Adrenal gland (tissue), 19 donors: ENCODE measurements at places on chromosomes 2 and 18. TPM values are rescaled to one million over a fixed set of nuclear protein-coding genes. Genes with fewer than 3 reads are reported as not detected.
A peak's percentile ranks its signal among the peaks of the same experiment; 100 is the strongest.

The POTEI gene
- total RNA-seq: not detected

DNA sequence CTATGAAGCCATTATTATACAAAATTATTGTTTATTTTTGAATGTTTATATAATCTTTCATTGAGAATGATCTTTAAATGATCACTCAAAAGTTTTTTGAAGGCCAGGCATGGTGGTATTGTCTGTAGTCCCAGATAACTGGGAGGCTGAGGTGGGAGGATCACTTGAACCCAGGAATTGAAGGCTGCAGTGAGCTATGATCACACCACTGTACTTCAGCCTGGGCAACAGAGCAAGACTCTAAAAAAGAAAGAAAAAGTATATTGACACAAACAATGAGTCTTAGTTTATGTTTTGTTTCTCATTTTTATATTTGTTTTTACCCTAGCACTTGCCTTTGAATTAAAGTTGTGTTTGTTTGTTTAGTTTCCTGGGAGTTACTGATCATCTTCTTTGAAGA is 2.3 kb downstream of the TWSG1 start:
- no peaks in the 10 kb centered on the region for H3K27me3 ChIP-seq
- peaks cover 13% of the 10 kb centered on the region for H3K4me1 ChIP-seq
- H3K27ac ChIP-seq: no peak overlapping the region
- DNase-seq: no peak
- no peaks in the 10 kb centered on the region for H3K36me3 ChIP-seq

GRCh38 chr2:69768235-69768634 is 26.3 kb downstream of the ANXA4 start:
- H3K27ac ChIP-seq: no peak overlapping the region
- H3K4me3 ChIP-seq: no peak overlapping the region
- no peaks in the 10 kb centered on the region for H3K27me3 ChIP-seq
- H3K36me3 ChIP-seq: no peaks in the 10 kb centered on the region
- DNase-seq: no peak
- H3K4me1 ChIP-seq: peaks cover 10% of the 10 kb centered on the region

The SERPINB11 gene
- not detected for total RNA-seq

- DNase-seq: no peak
- H3K4me3 ChIP-seq: no peak overlapping the region
- H3K36me3 ChIP-seq: no peaks in the 10 kb centered on the region
- peaks cover 31% of the 10 kb centered on the region for H3K4me1 ChIP-seq
- H3K27ac ChIP-seq: no peak overlapping the region
Measured at GRCh38 chr2:159034713-159035112, 66.3 kb downstream of the TANC1 start.

- no peak for DNase-seq
- H3K27me3 ChIP-seq: no peaks in the 10 kb centered on the region
- no peak overlapping the region for H3K27ac ChIP-seq
- no peaks in the 10 kb centered on the region for H3K4me1 ChIP-seq
- no peak overlapping the region for H3K4me3 ChIP-seq
Measured at GRCh38 chr2:71796174-71796593, 342.8 kb downstream of the DYSF start.

GRCh38 chr2:122980671-122981070 is 1044.4 kb upstream of the CNTNAP5 start:
- H3K27ac ChIP-seq: no peak overlapping the region
- no peaks in the 10 kb centered on the region for H3K4me1 ChIP-seq
- no peak overlapping the region for H3K4me3 ChIP-seq
- no peak for DNase-seq

GRCh38 chr2:98034745-98035144 is 39.0 kb upstream of the TMEM131 start:
- H3K36me3 ChIP-seq: no peaks in the 10 kb centered on the region
- H3K4me3 ChIP-seq: no peak overlapping the region
- H3K4me1 ChIP-seq: peaks cover 9% of the 10 kb centered on the region

The RAB27B gene
- not detected for total RNA-seq

DNA sequence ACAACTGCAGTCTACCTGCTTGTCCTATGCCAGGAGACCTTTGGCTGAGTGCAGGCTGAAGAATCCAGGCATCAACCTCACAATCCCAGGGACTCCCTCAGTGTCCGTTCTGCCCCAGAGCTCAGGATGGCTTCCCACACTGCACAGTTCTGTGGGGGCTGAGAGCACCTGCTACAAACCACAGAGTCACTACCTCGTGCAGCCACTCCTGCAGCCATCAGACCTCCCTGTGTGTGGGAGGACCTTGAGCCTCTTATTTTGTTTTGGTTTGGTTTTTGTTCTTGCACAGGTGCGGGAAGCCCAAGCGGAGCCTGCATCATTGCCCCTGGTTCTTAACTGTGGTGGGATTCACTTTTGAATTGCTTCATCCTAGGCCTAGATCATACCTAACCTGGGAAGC is 31.0 kb downstream of the NAT8 start:
- H3K27ac ChIP-seq: no peak overlapping the region
- no peaks in the 10 kb centered on the region for H3K36me3 ChIP-seq
- H3K27me3 ChIP-seq: no peaks in the 10 kb centered on the region

DNA sequence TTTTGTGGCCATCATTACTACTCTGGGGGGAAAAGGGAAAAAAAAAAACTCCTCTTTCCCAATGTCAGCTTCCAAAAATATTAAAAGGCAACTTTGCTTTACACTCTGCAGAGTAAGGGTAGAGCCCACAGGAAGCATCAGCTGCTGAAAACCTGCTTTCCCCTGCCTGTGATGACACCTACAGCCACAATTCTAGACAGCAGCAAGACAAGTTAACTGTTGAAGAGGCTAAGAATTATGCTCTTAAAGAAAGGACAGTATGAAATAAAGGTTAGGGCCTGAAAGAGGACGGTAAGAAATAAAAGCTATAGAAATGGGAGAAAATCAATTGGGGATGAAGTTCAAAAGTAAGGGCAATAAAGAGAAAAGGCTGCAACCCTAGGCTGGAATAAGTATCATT is 3.0 kb downstream of the PDE11A start:
- no peaks in the 10 kb centered on the region for H3K36me3 ChIP-seq
- H3K27me3 ChIP-seq: no peaks in the 10 kb centered on the region
- no peak for DNase-seq
- H3K4me3 ChIP-seq: no peak overlapping the region
- no peak overlapping the region for H3K27ac ChIP-seq

- no peak for DNase-seq
- H3K4me3 ChIP-seq: no peak overlapping the region
- H3K27me3 ChIP-seq: no peaks in the 10 kb centered on the region
- H3K4me1 ChIP-seq: no peaks in the 10 kb centered on the region
- H3K27ac ChIP-seq: no peak overlapping the region
Measured at GRCh38 chr2:129757915-129758783, 221.3 kb upstream of the RAB6C start.

DNA sequence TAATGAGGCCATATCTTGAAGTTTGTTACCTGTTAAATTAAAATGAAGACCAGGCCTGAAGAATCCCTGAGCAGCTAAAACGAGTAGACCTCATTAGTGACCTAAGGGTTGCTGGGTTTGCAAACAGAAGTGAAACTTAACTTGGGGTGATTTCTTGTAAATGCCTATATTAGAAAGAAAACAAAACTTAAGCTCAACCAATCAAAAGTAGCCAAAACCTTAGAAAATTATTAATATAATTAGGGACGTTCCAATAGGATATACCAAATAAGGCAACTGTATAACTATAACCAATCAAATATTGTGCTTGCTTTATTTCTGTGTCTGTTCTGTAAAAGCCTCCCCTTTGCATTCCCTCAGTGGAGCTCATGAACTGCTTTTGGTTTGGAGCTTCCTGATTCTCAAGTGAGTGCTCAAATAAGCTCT is 137.9 kb upstream of the VRK2 start:
- no peak for DNase-seq
- no peaks in the 10 kb centered on the region for H3K36me3 ChIP-seq
- no peak overlapping the region for H3K4me3 ChIP-seq

DNA sequence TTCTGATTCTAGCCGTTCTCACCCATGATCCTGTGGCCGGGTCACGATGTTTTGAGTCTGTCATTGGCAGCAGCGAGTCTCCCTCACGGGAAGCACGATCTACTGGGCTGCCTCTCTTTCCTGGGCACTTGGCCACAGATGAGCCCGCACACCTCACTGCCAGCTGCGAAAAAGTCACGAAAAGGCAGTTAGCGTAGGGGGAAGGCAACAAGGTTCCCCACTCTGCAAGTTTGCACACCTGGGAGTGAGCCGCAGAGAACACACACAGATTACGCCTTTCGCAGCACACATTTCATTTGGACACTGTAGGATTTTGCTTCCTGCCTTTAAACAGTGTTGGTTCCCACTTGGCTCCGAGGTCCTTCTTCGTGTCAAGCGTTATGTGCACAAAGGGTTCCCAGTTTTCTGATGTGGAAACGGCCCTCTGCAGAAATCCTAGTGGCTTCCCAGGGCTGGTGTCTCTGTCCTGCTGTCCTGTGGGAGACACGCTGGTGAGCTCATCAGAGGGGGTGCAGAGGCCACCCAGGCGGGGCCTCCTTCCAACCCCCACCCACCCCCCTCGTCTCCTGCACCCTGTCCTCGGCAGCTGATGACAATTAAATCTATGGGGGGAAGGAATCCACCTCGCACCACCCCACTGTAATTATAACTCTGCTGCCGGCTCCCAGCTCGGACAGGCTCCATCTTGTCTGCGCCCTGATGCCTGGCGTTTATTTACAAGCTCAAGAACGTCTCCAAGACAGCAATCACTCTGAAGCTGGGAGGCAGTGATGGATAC is 157.3 kb upstream of the SALL3 start:
- H3K36me3 ChIP-seq: no peaks in the 10 kb centered on the region
- no peaks in the 10 kb centered on the region for H3K4me1 ChIP-seq
- H3K27ac ChIP-seq: no peak overlapping the region

The MEP1B gene
- total RNA-seq: not detected

DNA sequence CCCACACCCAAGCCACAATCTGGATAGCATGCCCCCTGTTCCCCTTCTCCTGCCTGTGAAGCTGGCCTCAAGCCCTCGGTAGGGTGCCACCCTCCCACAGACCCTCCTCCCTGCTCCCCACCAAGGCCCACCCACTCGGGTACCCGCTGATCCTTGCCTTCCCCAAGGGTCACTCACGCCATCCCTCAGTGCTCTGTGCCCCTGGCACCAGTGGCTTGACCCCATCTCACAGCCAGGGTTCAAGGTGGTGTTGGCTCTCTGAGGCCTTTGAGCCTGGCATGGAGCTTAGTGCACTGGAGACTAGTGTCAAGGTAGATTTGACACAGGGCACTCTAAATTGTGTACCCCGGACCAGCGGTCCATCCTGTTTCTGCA is 11.9 kb downstream of the ADRA2B start:
- no peaks in the 10 kb centered on the region for H3K4me1 ChIP-seq
- DNase-seq: no peak
- no peak overlapping the region for H3K27ac ChIP-seq
- H3K4me3 ChIP-seq: no peak overlapping the region
- H3K27me3 ChIP-seq: no peaks in the 10 kb centered on the region

The CBLN2 gene
- total RNA-seq: not detected

DNA sequence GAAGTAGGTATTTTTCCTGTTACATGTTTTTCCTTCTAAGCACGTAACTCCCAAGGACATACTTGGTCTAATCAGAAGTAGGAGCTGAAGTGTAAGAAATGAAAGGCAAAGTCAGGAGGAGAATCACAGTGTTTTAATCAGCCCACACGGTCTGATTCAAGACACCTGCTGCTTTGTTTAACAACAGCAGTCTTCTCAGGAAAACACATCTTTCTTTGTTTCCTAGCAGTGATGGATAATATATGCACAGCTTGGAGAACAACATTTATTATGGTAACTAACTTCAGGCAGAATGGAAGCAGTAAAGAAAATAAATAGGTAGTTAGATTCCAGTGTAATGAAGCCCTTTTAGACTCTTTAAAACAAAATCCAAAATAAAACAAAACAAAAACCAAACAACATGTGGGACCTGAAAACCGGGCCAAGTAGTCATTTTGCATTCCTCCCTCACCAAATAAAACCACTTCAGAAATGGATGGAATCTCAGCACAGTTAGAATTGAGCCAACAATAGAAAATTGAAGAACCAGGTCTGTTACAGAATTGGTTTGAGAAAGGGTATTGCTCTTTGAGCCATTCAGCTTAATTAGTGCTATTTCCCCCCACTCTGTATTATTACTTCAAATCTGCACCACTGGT is 61.1 kb upstream of the UGP2 start:
- H3K27me3 ChIP-seq: no peaks in the 10 kb centered on the region
- no peak overlapping the region for H3K4me3 ChIP-seq
- H3K36me3 ChIP-seq: no peaks in the 10 kb centered on the region
- no peak overlapping the region for H3K27ac ChIP-seq
- no peak for DNase-seq

The SKOR2 gene
- not detected for total RNA-seq

DNA sequence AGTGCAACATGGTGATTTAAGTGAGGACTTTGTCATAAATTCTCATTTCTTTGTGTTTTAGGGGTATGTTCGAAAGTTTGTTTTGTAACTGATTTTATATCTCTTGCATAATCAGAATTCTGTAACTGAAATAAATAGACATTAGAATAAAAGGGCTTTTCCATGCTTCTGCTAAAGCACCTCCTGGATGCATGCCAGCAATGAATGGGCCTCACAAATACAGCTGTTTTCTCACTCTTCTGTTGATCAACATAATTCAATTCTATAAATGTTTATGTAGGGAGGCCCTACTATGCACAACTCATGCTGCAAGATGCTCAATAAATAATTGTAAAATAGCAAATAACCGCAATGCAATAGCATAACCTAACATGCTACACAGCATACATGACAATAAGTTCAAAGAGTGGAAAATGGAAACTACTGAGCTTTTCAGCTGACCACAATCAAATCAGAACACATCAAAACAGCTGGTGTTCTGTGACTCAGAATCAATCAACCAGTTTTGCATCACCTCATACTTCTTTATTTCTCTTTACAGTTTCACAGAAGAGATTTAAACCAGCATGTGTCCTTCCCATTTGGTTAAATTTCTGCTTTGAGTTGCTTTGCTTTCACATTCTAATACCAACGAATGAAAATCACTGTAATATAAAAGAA is 11.0 kb downstream of the CDH7 start:
- no peaks in the 10 kb centered on the region for H3K27me3 ChIP-seq
- H3K4me3 ChIP-seq: no peak overlapping the region
- H3K4me1 ChIP-seq: no peaks in the 10 kb centered on the region

GRCh38 chr2:211086049-211086448 is 529.6 kb downstream of the CPS1 start:
- H3K36me3 ChIP-seq: no peaks in the 10 kb centered on the region
- no peak overlapping the region for H3K27ac ChIP-seq
- no peaks in the 10 kb centered on the region for H3K4me1 ChIP-seq
- no peaks in the 10 kb centered on the region for H3K27me3 ChIP-seq
- no peak overlapping the region for H3K4me3 ChIP-seq

DNA sequence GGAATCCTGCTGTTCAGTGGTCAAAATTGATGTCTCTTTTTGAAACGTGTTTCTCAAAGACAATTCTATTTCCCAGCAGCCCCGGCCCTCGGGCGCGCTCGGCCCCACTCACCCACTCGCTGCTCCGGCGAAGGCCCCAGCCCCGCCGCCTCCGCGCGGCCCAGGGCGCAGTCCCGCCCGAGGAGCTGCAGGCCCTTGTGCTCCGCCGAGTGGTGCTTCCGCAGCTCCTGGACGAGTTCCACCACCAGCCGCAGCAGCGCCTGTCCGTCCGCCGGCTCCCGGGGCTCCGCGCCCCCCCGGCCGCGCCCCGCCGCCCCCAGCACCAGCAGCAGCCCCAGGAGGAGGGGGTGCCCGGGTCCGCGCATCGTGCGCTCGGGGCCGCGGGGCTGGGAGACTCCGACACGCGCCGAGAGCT is 413 bp downstream of the ALKAL2 start:
- H3K4me3 ChIP-seq: peak overlapping the region; percentile 60
- peak; percentile 67 for DNase-seq
- H3K27me3 ChIP-seq: peaks cover 5% of the 10 kb centered on the region
- peaks cover 46% of the 10 kb centered on the region for H3K4me1 ChIP-seq
- H3K36me3 ChIP-seq: peaks cover 26% of the 10 kb centered on the region

GRCh38 chr18:58390399-58390798 is 238.5 kb downstream of the ALPK2 start:
- no peak overlapping the region for H3K27ac ChIP-seq
- no peak overlapping the region for H3K4me3 ChIP-seq
- DNase-seq: no peak
- no peaks in the 10 kb centered on the region for H3K27me3 ChIP-seq
